NCI-H2029 (cell line): ENCODE measurements at places on chromosomes 13 and 19.

DNA sequence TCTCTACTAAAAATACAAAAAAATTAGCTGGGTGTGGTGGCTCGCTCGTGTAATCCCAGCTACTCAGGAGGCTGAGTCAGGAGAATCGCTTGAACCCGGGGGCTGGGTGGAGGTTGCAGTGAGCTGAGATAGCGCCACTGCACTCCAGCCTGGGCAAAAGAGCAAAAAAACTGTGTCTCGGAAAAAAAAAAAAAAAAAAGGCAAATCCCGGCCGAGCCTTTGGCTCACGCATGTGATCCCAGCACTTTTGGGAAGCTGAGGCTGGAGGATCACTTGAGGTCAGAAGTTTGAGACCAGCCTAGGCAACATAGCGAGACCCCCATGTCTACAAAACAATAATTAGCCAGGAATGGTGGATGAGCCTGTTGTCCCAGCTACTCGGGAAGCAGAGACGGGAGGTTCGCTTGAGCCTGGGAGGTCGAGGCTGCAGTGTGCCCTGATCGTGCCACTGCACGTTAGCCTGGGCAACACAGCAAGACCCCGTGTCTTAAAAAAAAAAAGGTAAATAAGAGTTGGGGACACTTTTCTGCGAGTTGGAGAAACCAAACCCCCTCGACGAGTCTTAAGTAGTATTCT lies 574 bp upstream of the GPX4 start:
- no peak for DNase-seq

DNA sequence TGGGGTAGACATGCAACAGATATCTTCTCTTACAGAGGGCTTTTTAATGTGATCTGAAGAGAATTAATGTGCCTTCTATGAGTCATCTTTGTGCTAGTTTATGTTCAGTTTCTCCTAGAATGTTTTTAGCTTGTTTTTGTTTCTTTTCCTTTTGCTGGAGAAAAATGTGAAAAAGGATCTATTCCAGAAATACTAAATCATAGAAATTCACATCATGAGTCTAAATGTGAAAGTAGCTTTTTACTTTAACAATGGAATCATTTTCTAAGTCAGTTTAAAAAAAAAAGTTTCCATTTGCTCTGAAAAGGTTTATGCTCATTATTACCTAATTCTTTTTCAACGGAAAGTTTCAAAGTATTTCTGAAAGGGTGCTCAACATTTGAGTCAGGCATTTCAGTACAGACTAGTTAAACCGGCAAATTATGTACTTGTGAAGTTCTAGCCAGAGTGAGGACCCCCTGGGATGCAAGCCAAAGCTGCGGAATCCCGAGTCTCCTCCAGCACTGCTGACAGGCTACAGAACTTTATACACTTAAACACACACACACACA lies 72.9 kb downstream of the SPATA13 start:
- no peak for DNase-seq

GRCh38 chr13:79735228-79735627 lies 254.3 kb downstream of the NDFIP2 start:
- no peak for DNase-seq

DNA sequence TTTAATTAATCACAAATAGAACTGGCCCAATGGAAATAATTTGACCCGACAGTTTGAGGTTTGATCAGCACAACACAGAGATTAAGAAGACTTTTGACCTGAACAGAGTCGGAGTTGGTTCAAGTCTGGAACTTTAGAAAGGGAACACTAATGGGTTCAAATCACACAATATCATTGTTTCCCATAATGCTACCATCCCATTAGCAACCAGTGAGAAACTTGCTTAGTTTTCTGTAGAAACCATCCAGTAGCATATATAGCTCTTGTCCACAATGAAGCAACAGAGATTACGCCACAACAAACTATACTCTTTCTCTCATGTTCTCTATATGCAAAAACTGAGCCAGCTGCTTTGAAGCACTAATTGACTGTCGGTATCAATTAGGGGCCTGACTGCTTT lies 376.9 kb upstream of the SPRY2 start:
- no peak for DNase-seq

GRCh38 chr13:71018995-71019394 lies 848.0 kb downstream of the DACH1 start:
- no peak for DNase-seq

DNA sequence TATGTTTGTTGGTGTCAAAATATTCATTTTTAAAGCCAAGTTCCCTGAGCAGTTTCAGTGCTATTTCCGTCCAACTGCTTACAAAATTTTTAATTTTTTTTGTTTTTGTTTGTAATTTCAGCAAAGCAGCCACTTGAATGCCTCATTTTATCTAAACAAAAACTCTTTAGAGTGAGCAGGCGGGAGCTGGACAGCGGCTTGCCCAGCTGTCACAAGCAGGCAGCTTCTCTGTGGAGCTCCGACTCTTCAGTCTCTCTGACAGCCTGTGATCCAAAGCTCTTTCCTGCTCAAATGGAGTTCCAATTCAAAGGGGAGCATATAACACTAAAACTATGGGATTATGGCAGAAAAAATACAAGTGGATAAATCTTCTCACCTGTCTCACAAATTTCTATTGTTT lies 618.3 kb upstream of the PCDH20 start:
- no peak for DNase-seq

- no peak for DNase-seq
These were observed 23.4 kb downstream of the DOT1L start for GRCh38 chr19:2187159-2187558.

- DNase-seq: no peak
These were observed 8.4 kb upstream of the MRPL4 start for GRCh38 chr19:10243606-10244005.

DNA sequence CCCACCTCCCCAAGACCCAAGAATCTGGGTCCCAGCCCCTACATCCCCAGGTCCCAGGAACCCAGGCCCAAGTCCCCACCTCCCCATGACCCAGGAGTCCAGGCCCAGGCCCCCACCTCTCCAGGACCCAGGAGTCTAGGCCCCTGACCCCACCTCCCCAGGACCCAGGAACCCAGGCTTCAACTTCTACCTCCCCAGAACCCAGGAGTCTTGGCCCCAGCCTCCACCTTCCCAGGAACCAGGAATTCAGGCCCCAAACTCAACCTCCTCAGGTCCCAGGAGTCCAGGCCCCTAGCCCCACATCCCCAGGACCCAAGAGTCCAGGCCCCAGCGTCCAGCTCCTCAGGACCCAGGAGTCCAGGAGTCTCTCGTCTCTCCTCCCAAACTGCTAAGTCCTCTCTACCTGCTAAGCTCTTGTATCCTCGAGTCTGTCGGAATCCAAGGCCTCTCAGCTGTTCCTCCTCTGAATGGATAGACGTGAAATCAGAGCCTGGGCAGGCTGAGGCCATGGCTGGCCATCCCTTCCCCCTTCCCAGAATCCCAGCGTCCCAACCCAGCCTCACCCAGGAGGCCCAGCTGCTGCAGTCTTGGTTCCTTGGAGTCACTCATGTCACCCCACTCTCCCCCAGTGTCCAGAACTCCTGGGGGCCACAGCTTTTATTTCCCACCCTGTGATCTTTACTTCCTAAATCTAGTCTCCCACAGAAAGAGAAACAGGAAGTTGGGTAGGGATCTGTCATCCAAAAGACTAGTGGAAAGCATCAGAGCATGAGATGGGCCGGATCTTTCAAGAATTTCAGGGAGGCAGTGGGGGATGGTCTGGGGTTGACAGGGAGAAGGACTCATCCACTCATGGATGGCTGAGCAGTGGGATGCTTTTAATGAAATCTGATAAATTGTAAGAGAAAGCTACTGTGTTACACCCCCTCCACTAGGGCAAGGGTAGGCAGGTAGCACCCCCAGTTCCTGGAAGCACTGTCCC lies at the start of gene CD209:
Gene CD209, minus strand, starts transcription at position 632 of the 982 bp plus-strand sequence. Its CDS starts 23 bp downstream, at position 609.
- no peak for DNase-seq

- DNase-seq: no peak
These were observed 7.4 kb downstream of the ZNF564 start for GRCh38 chr19:12543855-12544254.

- peak; percentile 87 for DNase-seq
These were observed 519 bp downstream of the PTBP1 start for GRCh38 chr19:797528-798414.

DNA sequence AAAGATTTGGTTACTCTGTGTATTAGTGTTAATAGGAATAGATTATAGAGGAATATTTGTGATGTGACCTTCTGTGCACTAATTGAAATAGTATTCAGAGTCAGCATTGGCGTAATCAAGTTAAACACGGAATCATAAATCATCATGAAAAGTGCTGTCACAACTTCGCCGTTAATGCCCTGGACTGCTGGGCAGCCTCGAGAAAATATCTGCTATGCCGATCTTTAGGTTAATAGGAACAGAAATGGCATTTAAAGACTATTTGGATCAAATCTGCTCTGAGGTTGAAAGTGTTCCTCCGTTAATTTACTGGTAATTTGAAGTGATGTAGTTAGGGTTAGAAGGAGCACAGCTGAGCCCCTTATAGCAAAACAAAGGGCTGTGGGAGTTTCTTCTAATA lies 219.0 kb downstream of the MZT1 start:
- no peak for DNase-seq

DNA sequence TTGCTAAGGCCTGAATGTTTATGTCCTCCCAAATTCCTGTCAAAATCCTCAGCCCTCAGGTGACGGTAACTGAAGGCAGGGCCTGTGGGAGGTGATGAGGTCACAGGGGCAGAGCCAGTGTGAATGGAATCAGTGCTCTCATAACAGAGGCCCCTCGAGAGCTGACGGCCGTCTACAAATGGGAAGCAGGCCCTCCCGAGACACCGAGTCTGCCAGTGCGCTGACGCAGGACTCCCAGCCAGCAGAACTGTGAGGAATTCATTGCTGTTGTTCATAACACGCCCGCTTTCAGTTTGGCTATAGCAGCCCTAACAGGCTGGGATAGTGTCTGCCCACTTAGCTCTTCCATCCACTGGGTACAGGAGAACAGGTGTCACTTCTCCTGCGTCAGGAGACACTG lies 41.2 kb downstream of the CARS2 start:
- no peak for DNase-seq

DNA sequence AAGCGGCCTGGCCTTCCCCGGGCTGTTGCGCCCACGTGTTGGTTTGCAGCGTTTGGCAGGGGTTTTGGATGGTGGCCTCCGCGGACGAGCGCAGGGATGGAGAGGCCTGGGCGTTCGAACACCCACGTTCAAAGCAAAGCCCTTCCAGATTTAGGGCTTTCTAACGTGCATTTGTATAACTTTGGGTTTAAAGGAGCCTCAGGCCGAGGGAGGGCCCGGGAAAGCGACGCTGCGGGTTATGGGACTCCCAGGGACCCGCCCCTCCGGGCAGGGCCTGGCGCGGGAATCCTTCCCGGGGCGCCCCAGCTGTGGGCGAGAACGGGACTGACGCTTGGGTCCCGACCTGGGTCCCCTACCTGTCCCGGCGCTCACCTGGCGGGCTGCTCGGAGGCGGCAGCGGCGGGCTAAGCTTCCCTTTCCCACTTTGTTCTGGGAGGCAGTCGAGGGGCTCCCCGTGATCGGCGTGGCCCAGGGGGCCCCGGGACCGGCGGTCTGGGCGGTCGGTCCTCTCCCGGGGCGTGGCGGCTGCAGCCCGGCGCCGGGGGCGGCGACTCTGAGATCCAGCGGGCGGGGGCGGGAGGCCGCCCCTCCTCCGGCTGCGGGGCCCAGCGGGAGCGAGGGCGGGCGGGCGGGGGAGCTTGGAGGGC lies at the start of gene FBXO17:
Gene FBXO17, minus strand, starts transcription at position 529 of the 647 bp plus-strand sequence. CDS start 25,423 bp downstream, outside the sequence.
- no peak for DNase-seq

GRCh38 chr13:23323946-23324709 lies 109.4 kb downstream of the SACS start:
- DNase-seq: no peak
